ENCODE measurements at places on chromosomes 6 and 20.
A peak's percentile ranks its signal among the peaks of the same experiment; 100 is the strongest.

DNA sequence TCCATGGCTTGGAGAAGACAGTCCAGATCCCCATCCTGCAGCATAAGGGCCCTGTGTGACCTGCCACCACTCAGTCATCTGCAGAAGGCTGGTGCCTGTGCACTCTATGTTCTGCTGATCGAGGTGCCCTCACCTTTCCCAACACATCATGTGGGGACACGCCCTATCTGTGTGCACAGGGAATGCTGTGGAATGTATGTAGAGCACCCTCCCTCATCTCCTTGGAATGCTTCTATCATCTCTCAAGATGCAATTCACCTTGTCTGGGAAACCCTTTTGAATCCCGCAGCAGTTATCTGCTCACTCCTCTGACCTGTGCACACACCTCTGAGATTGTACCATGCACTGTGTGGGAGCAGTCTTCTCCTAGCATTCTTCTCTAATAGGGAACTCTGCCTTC, 207.2 kb upstream of the SSTR4 start:
- no peak for DNase-seq

- DNase-seq, result no peak
Measured at GRCh38 chr6:14861491-14861943, 384.4 kb upstream of the JARID2 start.

- no peak for DNase-seq
Measured at GRCh38 chr6:84243240-84243639, 15.8 kb upstream of the CEP162 start.

DNA sequence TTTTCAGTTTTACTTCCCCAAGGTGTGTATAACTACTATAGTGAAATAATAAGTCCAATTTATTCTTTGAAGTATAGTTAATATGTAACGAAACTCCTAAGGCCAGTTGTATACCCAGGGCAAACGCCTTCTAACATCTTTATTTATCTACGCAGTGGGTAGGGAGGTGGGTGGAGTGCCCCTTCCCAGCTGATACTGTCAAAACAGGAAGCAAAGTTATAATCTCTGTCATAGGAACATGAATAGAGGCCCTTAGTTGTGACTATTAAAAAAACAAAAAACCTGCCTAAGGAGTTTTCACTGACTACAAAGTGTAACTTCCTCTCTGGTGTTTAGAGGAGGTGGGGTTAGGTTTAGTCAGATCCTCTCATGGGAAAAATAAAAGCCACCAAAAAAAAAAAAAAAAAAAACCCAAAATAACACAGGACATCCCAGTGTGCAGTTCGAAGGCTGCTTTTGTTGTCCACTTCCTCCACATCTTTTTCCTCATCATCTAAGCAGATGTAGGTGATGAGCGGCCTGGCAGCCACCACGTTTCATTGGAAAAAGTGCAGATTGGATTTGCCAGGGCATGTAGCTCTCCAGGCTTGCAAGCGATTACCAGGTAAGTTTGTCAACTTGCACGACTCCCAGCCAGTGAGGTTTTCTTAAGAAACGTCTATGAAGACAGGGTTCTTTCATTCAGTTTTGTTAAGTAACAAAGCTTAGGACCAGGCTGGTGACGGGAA, 58.7 kb downstream of the UTRN start:
- peak; percentile 45 for DNase-seq

- no peak for DNase-seq
Measured at GRCh38 chr6:105372849-105373182, 30.1 kb downstream of the PREP start.

DNA sequence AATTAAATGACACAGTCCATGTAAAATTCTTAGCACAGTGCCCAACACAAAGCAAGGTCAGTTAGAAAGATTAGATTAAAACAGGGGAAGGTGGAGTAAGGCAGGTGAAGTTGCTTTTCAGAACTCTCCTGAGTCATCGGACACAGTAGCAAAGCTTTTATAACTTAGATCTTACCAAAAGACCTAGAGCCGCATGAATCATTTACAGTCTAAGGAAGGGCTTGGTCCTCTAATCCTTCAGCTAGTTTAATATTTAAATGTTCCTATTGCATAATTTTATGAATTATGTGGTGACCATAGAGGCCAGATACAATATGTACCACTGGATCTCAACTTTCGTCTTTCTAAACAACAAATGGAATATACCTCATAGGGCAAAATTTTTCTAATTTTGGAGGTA, 202.1 kb upstream of the SNX9 start:
- DNase-seq, result no peak

DNA sequence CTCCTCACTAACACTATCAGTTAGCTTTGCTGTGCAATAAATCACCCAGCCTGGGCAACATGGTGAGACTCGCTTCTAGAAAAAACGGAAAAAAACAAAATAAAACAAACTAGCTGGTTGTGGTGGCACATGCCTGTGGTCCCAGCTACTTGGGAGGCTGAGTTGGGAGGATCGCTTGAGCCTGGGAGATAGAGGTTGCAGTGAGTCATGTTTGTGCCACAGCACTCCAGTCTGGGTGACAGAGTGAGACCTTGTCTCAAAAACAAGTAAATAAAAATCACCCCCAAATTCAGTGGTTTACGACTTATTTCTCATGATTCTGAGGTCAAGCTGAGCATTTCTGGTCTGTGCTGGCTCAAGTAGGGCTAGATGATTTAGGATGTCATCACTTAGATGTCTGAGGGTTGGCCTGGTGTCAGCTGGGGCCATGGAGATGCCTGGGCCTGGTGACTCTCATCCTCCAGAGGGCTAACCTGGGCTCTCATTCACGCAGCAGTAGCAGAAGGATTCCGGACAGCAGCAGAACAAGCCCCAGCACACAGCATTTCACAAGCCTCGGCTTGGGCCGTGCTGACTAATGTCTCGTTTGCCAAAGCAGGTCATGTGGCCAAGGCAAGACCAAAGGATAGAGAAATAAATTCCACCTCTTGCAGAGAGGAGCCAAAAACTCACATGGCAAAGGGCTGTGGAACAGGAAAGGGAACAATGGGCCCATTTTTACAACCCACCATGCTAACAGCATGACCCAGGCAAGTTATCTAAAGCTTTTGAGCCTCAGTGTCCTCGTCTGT, 32.5 kb downstream of the MGME1 start:
- no peak for DNase-seq

DNA sequence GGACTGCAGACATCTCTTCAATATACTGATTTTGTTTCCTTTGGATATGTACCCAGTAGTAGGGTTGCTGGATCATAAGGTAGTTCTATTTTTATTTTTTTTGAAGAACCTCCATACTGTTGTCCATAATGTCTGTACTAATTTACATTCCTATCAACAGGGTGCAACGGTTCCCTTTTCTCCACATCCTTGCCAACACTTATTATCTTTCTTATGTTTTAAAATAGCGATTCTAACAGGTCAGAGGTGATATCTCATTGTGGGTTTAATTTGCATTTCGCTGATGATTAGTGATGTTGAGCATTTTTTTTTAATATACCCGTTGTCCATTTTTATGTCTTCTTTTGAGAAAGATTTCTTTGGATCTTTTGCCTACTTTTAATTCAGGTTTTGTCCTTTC, 2.0 kb upstream of the TP53RK start:
- no peak for DNase-seq

- DNase-seq, result no peak
Measured at GRCh38 chr6:18457065-18457737, 70.1 kb downstream of the RNF144B start.

DNA sequence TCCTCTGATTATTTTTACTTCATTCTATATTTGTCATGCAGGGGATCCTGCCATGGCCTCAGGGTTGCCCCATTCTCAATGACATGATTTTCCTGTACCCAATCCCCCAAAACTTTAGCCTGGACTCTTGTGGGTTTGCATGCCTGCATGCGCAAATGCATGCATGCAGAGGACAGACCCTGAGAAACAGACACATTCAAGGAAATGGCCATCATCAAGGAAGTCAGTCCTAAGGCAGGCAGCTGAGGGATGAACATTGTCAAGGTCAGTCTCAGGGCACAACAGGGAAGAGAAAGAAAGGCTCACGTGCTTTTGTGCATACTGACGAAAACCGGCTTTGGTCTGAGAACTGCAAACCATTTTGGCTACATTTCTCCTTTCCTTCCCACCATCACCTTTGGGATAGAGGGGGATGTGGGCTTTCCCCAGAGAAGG, 13.1 kb downstream of the NEDD9 start:
- DNase-seq, result no peak

DNA sequence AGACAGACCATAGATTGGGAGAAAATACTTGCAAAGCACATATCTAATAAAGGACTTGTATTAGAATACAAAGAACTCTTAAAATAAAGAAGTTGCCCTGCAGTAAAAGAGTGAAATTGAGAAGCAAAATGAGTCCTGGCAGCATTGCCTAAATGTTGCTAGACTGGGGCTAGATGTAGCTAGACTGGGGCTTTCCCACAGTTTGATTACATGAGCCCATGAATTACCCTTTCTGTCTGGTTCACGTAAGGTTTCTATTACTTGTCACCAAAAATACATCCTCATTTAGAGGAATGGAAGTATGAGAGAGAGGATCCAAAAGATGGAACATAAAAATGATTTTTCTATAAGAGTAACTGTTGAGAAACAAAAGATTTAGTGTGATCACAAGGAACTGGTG, 57.6 kb upstream of the CCDC28A start:
- DNase-seq, result no peak

- DNase-seq, result no peak
Measured at GRCh38 chr6:73566954-73567591, 46.2 kb upstream of the EEF1A1 start.

DNA sequence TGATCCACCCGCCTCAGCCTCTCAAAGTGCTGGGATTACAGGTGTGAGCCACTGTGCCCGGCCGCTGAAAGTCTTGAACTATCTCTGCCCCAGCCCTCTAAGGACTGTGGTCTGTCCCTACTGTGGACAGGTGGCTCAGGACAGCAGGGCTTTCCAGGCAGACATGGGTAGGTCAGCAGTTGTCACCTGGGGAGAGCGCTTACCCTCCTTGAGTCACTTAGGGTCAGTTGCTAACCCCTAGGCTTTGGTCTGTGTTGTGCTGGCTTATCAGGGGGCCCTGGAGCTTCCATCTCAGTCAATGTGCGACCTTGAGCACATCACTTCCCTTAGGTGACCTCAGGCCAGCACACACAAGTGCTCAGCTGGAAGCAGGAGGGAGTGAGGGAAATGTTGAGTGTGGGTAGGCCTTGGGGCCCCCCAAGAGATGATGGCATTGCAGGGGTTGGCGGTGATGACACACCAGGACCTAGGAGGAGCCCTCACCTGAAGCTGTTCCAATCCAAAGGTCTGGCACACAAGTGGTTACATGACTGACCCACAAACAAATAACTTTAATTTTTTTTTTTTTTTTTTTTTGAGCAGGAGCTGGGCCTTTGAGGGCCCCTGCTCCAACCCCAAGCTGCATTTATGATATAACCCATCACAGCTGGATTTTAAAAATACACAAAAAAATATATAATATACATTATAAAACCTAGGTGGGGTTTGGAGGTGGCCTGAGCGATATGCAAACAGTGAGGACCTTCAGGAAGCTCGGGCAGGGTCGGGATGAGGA, 5.1 kb downstream of the RPL10A start:
- no peak for DNase-seq

GRCh38 chr20:58993332-58994248, 12.5 kb downstream of the NELFCD start:
- DNase-seq, result no peak

DNA sequence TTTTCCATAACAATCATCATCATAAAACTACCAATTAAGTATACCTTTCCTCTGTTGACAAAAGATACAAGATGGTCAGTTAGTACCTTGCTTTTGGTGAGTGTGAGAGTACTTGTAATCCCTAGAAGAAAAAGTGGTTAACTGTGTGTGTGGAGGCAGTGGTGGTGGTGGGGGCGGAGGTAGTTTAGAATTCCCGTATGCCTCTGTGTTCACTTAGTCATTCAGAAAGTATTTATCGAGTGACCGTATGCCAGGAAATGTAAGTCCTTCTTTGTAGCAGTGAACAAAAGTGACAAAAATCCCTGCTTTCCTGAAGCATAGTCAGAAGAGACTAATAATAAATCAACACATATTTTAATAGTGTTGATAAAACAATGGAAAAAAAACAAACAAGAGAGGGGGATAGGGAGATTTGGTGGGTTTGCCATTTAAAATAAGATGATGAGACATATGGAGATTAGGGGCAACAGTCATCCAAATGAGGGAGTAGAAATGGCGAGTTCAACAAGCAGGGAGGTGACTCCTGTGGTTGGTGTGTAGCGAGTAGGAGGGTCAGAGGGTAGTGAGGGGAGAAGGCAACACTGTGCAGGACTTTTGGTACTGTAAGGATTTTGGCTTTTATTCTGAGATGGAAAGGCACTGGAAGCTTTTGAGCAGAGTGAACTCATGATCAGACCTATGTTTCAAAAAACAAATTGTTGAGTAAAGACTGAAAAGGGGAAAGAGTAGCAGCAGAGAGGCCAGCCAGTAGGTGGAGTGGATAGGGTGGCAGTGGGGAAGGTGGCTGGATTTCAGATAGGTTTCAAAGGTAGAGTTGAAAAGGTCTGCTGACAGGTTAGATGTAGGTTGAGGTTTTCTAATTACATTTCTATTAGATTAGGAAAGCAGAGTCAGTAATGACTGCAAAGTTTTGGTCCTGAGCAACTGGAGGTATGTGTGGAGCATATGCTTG, 40.3 kb upstream of the SIM1 start:
- DNase-seq, result no peak

DNA sequence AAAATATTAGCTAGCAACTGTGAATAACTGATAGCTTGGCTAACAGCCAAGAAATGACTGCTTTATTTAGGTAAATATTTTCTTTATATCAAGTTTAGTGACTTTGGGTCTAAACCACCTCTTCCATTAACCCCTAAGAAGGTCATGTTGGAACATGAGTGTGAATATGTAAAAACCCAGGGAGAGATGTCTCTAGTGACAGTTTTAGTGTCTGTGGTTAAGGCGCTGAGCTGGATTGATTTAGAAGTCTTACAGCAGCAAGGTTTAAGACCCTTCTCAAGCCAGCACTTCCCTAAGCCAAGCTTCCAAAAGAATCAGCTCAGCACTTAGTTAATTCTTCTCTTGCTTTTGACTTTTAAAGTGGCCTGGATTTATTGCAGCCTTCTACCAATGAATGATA, 11.4 kb upstream of the SIRT5 start:
- DNase-seq, result no peak

DNA sequence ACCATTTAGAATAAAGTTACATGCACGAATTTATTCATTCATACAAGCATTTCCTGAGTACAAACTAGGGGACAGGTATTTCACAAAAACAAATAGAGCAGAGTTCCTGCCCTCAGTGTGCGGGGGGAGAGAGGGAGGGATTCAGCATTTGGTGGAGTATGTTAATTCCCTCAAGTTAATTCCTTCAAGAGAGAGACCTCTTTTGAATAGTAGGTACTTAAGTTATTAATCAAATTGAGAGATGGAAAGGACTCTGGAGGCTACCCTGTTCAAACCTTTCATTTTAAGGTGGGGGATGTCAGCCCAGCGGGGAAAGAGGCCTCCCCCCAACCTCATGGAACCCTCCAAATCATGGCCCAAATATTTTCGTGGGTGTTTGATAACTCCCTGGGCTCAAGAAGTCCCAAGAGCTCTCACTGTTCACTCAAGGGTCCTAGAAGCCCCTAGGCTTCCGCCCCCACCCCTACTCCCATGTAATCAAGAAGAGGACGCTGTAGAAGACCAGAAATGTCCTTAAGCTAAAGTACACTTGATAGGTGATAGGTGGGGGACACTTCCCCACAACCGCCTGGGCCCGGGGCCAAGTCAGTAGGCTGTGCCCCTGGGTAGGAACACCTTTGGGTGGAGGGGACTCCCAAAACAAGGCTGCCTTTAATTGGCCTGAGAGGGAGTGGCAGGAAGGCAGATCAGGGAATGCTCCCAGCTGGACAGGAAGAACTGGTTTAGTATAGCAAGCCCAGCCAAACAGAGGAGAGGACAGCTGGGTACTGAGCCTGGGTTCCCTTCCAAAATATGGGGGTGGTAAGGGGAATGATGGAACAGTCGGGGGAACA, 2.9 kb downstream of the SDC4 start:
- DNase-seq, result no peak

GRCh38 chr6:30793521-30794194, 49.3 kb upstream of the IER3 start:
- no peak for DNase-seq
